CD4-positive, alpha-beta T cell (primary cell): ENCODE measurements at places on chromosomes 6 and 20.

GRCh38 chr6:158626360-158627167, 18.0 kb downstream of the DYNLT1 start:
- no peaks in the 10 kb centered on the region for H3K27me3 ChIP-seq
- H3K36me3 ChIP-seq, result peaks cover 87% of the 10 kb centered on the region
- H3K4me1 ChIP-seq, result peaks cover 8% of the 10 kb centered on the region

- H3K27ac ChIP-seq, result no peak overlapping the region
- H3K27me3 ChIP-seq, result peaks cover 12% of the 10 kb centered on the region
- H3K36me3 ChIP-seq, result no peaks in the 10 kb centered on the region
- no peak overlapping the region for H3K4me3 ChIP-seq
- DNase-seq, result no peak
These were observed 130.3 kb upstream of the LY86 start for GRCh38 chr6:6458172-6458571.

DNA sequence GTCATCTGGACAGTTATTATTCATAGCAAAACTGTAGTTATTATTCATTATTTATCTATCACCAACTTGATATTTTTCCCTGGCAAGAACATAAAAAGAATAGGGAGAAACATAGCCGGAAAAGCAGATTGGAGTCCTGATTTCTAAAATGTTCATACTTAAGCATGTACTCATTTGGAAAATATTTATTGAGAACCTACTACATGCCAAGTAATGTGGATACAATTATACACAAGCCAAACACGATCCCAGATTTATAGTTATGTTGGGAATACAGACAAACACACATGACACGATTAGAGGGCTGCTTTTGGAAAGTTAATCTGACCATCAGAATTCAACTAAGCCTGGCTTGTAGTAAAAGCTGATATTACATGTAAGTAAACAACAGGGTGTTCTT, 30.7 kb downstream of the ARHGAP18 start:
- no peaks in the 10 kb centered on the region for H3K27me3 ChIP-seq
- H3K36me3 ChIP-seq, result no peaks in the 10 kb centered on the region
- peaks cover 7% of the 10 kb centered on the region for H3K4me1 ChIP-seq
- H3K27ac ChIP-seq, result no peak overlapping the region

- H3K27ac ChIP-seq, result no peak overlapping the region
- DNase-seq, result no peak
- no peak overlapping the region for H3K4me3 ChIP-seq
- H3K27me3 ChIP-seq, result no peaks in the 10 kb centered on the region
- no peaks in the 10 kb centered on the region for H3K36me3 ChIP-seq
- no peaks in the 10 kb centered on the region for H3K4me1 ChIP-seq
These were observed 42.2 kb downstream of the FLRT3 start for GRCh38 chr20:14295238-14295637.

- H3K27me3 ChIP-seq, result peaks cover 17% of the 10 kb centered on the region
- DNase-seq, result no peak
- no peak overlapping the region for H3K4me3 ChIP-seq
- no peaks in the 10 kb centered on the region for H3K4me1 ChIP-seq
- no peaks in the 10 kb centered on the region for H3K36me3 ChIP-seq
These were observed 165.6 kb downstream of the TRIM27 start for GRCh38 chr6:28758046-28758817.

DNA sequence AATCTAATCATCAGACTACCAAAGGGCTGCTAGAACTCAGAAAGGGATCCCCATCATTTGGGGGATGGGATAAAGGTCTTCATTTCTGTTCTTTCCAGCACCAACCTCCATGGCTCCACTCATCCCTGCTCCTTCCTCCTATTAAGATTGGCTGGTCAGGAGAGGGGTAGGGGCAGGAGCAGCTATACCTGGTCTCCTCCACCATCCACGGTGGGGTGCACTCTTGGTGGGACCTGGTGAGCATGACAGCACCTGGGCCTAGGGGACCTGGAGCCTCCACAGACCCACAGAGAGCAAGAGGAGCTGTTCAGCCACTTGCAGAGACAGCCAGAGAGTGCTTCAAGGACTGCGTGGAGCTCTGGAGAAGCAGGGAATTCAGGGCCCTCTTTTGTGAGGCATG, 6.1 kb upstream of the ULBP2 start:
- peaks cover 85% of the 10 kb centered on the region for H3K27me3 ChIP-seq
- no peaks in the 10 kb centered on the region for H3K36me3 ChIP-seq
- peaks cover 26% of the 10 kb centered on the region for H3K4me1 ChIP-seq
- no peak overlapping the region for H3K4me3 ChIP-seq
- no peak overlapping the region for H3K27ac ChIP-seq

DNA sequence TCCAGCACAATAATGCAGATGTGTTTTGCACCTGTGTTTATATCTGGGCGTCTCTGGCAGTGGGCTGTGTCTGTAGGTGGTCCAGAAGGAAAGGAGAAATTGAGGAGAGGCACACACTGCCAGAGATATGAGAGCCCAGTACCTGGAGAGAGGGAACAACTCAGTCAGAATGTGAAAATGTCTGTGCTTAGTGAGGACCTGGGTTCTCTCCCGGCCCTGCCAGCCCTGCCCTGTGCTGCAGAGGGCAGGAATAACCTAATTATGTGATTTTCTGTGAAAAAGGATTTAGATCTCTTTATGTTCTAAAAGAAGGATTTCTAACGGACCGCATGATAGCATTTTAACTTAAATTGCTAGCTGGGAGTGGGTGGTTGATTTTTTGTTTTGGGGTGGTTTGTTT, 8.3 kb upstream of the EXOC2 start:
- no peak for DNase-seq
- no peak overlapping the region for H3K4me3 ChIP-seq
- no peaks in the 10 kb centered on the region for H3K27me3 ChIP-seq

- no peaks in the 10 kb centered on the region for H3K27me3 ChIP-seq
- no peak for DNase-seq
- no peaks in the 10 kb centered on the region for H3K4me1 ChIP-seq
- H3K36me3 ChIP-seq, result no peaks in the 10 kb centered on the region
These were observed 41.1 kb downstream of the PDE10A start for GRCh38 chr6:165621940-165622339.

DNA sequence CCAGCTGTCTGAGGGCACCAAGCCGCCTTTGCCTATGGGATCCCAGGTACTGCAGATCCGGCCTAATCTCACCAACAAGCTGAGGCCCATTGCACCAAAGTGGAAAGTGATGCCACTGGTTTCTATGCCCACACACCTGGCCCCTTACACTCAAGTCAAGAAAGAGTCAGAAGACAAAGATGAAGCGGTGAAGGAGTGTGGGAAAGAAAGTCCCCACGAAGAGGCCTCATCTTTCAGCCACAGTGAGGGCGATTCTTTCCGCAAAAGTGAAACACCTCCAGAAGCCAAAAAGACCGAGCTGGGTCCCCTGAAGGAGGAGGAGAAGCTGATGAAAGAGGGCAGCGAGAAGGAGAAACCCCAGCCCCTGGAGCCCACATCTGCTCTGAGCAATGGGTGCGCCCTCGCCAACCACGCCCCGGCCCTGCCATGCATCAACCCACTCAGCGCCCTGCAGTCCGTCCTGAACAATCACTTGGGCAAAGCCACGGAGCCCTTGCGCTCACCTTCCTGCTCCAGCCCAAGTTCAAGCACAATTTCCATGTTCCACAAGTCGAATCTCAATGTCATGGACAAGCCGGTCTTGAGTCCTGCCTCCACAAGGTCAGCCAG, 283.0 kb downstream of the TSHZ2 start:
- H3K27me3 ChIP-seq, result no peaks in the 10 kb centered on the region
- no peak for DNase-seq
- H3K27ac ChIP-seq, result no peak overlapping the region
- H3K4me3 ChIP-seq, result no peak overlapping the region

- no peaks in the 10 kb centered on the region for H3K27me3 ChIP-seq
- H3K4me3 ChIP-seq, result no peak overlapping the region
- DNase-seq, result no peak
- H3K4me1 ChIP-seq, result no peaks in the 10 kb centered on the region
- H3K36me3 ChIP-seq, result no peaks in the 10 kb centered on the region
- no peak overlapping the region for H3K27ac ChIP-seq
These were observed 337.8 kb downstream of the THBS2 start for GRCh38 chr6:168915855-168916254.

DNA sequence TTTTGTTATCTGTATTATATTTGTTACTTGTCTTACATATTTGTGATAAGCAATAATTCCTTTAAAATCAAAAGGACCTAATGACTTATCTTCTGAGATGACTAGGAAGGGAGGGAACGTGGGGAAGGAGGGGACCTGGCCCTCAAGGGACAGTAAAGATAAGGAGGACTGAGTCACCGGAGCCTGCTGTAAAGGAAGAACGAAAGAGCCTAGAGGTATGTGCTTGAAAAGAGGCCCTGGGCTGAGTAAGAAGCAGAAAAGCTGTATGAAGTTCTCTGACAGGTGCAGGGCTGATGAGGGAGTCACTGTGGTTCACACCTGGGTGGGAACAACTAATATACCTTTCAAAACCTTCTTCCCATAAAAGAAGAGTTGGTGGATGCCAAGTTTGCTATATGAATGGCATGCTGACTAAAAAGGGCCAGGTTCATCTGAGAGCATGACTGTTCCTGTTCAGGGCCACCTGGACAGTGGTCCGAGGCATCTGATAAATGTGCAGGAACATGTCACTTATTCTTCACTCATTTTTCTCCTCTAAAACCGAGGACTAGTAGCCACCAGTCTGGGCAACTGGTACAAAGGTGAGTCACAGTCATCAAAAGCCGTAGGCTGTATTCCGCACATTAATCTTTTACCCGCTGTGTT, 111.3 kb downstream of the TNFAIP3 start:
- no peaks in the 10 kb centered on the region for H3K27me3 ChIP-seq
- DNase-seq, result no peak
- peaks cover 48% of the 10 kb centered on the region for H3K4me1 ChIP-seq
- H3K36me3 ChIP-seq, result no peaks in the 10 kb centered on the region

GRCh38 chr6:158290659-158291058, 21.6 kb upstream of the TULP4 start:
- peak overlapping the region; percentile 4 for H3K4me3 ChIP-seq
- H3K27ac ChIP-seq, result peak overlapping the region; percentile 42
- peak; percentile 38 for DNase-seq
- peaks cover 9% of the 10 kb centered on the region for H3K4me1 ChIP-seq

GRCh38 chr20:31790401-31790800, 28.8 kb upstream of the MYLK2 start:
- no peak overlapping the region for H3K4me3 ChIP-seq
- H3K27ac ChIP-seq, result no peak overlapping the region
- H3K27me3 ChIP-seq, result no peaks in the 10 kb centered on the region
- no peaks in the 10 kb centered on the region for H3K4me1 ChIP-seq

- peaks cover 2% of the 10 kb centered on the region for H3K27me3 ChIP-seq
- no peak overlapping the region for H3K27ac ChIP-seq
- no peak for DNase-seq
- no peaks in the 10 kb centered on the region for H3K4me1 ChIP-seq
- no peaks in the 10 kb centered on the region for H3K36me3 ChIP-seq
These were observed 114.6 kb downstream of the VEGFA start for GRCh38 chr6:43884652-43885022.

- H3K36me3 ChIP-seq, result no peaks in the 10 kb centered on the region
- no peak overlapping the region for H3K4me3 ChIP-seq
- no peak overlapping the region for H3K27ac ChIP-seq
- peaks cover 18% of the 10 kb centered on the region for H3K4me1 ChIP-seq
- no peak for DNase-seq
These were observed 4.3 kb downstream of the VSX1 start for GRCh38 chr20:25077610-25078169.

DNA sequence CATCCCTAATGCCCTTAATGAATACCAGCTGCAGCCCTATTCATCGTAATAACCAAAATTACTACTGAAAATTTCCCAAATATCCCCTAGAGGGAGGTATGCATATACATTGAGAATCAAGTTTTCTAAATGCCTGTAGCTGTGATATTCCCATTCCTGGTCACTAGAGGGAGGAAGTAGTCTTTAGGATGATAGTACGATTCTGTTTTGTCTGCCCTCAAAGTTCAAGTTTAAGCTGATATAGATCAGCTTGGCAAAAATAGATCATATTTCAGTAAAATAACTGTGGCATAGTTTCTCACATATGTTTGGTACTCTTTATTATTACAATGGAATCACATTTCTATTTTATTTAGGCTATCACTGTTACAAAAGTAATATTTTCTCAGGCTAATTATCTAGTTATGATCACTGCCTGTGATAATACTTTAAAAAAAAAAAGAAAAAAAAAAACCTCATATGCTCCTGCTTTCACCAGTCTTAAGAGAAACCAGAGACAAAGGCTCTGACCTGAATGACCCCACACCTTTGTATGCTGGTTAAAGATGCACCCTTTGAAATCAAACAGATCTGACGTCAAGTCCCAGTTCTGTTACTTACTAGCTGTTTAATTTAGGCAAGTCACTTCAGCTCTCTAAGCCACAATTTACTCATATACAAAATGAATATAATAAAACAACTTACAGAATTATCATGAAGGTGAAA, 11.0 kb downstream of the TSPYL1 start:
- DNase-seq, result peak; percentile 81
- no peak overlapping the region for H3K4me3 ChIP-seq
- peaks cover 37% of the 10 kb centered on the region for H3K36me3 ChIP-seq
- no peak overlapping the region for H3K27ac ChIP-seq
- no peaks in the 10 kb centered on the region for H3K27me3 ChIP-seq

DNA sequence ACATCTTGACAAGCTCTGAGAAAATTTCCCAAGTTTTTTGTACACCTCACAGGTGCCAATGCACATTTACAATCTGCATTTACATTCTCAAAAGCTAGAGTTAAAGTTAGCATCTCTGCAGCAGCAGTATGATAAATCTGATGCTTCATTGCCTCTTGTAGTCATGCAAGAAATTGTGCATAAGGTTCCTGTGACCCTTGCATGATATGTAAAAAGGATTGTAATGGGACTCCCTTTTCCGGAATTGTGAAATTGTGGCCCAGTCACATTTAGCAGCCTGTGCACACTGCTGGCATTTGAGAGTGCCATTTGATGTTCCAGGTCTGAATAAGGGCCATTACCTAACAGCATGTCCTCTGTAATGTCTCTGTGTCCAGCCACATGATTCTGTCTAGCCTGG, 24.1 kb downstream of the HLA-DRB1 start:
- H3K4me1 ChIP-seq, result no peaks in the 10 kb centered on the region
- no peaks in the 10 kb centered on the region for H3K27me3 ChIP-seq
- DNase-seq, result no peak
- no peaks in the 10 kb centered on the region for H3K36me3 ChIP-seq

- no peak for DNase-seq
- H3K4me3 ChIP-seq, result no peak overlapping the region
- H3K27ac ChIP-seq, result no peak overlapping the region
- no peaks in the 10 kb centered on the region for H3K4me1 ChIP-seq
These were observed 160.1 kb downstream of the SIM1 start for GRCh38 chr6:100304575-100304974.

DNA sequence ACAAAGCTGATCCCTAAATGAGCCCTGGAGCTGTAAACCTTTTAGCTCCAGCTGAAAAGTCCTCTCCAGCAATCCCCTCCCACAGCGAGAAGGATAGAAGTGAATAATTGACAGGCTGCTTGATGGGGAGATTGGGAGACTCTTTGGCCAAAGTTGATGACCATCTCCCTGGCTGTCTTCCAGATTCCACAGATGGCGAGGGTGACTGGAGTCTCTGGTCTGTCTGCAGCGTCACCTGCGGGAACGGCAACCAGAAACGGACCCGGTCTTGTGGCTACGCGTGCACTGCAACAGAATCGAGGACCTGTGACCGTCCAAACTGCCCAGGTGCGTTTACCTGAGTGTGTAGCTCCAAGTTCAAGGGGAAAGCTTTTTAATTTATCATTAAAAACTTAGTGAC, 67.3 kb downstream of the ISM1 start:
- H3K4me1 ChIP-seq, result no peaks in the 10 kb centered on the region
- no peaks in the 10 kb centered on the region for H3K27me3 ChIP-seq
- DNase-seq, result no peak
- H3K27ac ChIP-seq, result no peak overlapping the region
